ENCODE measurements at places on chromosomes 3 and 15. TPM values are rescaled to one million over a fixed set of nuclear protein-coding genes. Genes with fewer than 3 reads are reported as not detected.
A peak's percentile ranks its signal among the peaks of the same experiment; 100 is the strongest.

The RLBP1 gene
- total RNA-seq, result 1.3 TPM

The WDR93 gene
- total RNA-seq, result not detected

The LNP1 gene
- total RNA-seq, result not detected

The CMTM6 gene
- 45.2 TPM for total RNA-seq

The CRBN gene
- total RNA-seq, result 81.4 TPM

The SLC27A2 gene
- 2.9 TPM for total RNA-seq

The GLDN gene
- total RNA-seq, result 1.7 TPM

The IMPG2 gene
- 0.43 TPM for total RNA-seq

The PAQR5 gene
- not detected for total RNA-seq

The C2CD4B gene
- 30.3 TPM for total RNA-seq

The TGM5 gene
- total RNA-seq, result not detected

The PP2D1 gene
- total RNA-seq, result not detected

GRCh38 chr3:66121318-66121717, 82.6 kb upstream of the MAGI1 start:
- DNase-seq, result no peak
- no peak overlapping the region for H3K27ac ChIP-seq
- no peaks in the 10 kb centered on the region for H3K27me3 ChIP-seq
- H3K4me3 ChIP-seq, result no peak overlapping the region
- H3K4me1 ChIP-seq, result peaks cover 1% of the 10 kb centered on the region

GRCh38 chr3:10408680-10409079, 87.8 kb upstream of the SEC13 start:
- H3K4me3 ChIP-seq, result no peak overlapping the region
- H3K36me3 ChIP-seq, result no peaks in the 10 kb centered on the region
- no peaks in the 10 kb centered on the region for H3K27me3 ChIP-seq

DNA sequence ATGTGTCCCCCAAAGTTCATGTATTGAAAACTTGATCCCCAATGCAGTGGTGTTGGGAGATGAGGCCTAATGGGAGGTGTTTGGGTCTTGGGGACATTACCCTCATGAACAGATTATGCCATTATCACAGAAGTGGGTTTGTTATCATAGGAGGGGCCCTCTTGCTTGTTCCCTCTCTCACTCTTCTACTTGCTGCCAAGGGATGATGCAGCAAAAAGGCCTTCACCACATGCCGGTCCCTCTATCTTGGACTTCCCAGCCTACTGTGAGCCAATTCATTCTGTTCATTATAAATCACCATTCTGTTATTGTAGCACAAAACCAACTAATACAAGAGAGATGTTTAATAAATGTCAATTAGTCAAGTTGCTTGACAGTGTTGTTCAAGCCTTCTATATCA, 47.2 kb downstream of the FAM227B start:
- H3K27me3 ChIP-seq, result no peaks in the 10 kb centered on the region
- H3K36me3 ChIP-seq, result peaks cover 18% of the 10 kb centered on the region
- DNase-seq, result no peak
- H3K4me1 ChIP-seq, result no peaks in the 10 kb centered on the region

DNA sequence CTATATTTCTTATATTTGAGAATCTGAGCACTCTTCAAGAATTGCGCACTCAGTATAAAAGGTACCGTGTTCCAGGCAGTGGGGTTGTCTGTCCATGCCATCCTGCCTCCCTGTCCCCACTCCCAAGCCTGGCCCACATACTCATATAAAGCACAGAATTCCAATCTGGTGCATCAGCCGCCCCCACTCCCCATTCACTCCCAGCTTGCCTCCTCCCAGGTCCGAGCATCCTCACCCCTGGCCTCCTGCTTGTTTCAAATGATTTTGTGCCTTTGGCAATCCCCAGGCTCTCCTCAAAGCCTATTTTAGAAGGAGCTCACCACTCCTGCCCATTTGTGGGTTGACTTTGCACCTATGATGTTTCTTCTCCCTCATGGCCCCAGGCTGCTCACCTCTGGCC, 22.2 kb upstream of the IGF1R start:
- peaks cover 49% of the 10 kb centered on the region for H3K27me3 ChIP-seq
- DNase-seq, result no peak
- H3K36me3 ChIP-seq, result no peaks in the 10 kb centered on the region
- no peaks in the 10 kb centered on the region for H3K4me1 ChIP-seq
- H3K4me3 ChIP-seq, result no peak overlapping the region

DNA sequence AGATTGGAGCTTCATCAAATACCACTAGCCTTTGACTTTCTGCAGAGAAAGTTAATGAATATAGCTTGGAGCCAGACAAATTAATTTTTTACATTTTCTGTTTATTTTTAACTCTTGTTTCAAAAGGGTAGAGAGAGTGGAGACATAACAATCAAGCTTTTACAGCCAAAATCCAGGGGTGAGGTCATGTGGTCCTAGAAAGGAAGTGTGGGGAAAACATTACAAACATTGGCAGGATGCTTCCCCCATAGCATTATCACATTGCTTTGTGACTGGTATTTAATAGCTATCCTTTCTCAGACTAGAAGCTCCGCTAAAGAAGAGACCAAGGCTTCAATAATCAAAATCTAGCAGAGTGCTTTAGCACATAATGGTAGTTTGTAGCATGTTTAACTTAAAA, 46.4 kb upstream of the PHLDB2 start:
- no peak overlapping the region for H3K27ac ChIP-seq
- DNase-seq, result no peak
- H3K36me3 ChIP-seq, result no peaks in the 10 kb centered on the region
- no peaks in the 10 kb centered on the region for H3K27me3 ChIP-seq
- peaks cover 8% of the 10 kb centered on the region for H3K4me1 ChIP-seq

GRCh38 chr15:68651916-68652525, 73.2 kb downstream of the CORO2B start:
- H3K36me3 ChIP-seq, result no peaks in the 10 kb centered on the region
- H3K27ac ChIP-seq, result no peak overlapping the region
- no peaks in the 10 kb centered on the region for H3K27me3 ChIP-seq
- H3K4me1 ChIP-seq, result no peaks in the 10 kb centered on the region

DNA sequence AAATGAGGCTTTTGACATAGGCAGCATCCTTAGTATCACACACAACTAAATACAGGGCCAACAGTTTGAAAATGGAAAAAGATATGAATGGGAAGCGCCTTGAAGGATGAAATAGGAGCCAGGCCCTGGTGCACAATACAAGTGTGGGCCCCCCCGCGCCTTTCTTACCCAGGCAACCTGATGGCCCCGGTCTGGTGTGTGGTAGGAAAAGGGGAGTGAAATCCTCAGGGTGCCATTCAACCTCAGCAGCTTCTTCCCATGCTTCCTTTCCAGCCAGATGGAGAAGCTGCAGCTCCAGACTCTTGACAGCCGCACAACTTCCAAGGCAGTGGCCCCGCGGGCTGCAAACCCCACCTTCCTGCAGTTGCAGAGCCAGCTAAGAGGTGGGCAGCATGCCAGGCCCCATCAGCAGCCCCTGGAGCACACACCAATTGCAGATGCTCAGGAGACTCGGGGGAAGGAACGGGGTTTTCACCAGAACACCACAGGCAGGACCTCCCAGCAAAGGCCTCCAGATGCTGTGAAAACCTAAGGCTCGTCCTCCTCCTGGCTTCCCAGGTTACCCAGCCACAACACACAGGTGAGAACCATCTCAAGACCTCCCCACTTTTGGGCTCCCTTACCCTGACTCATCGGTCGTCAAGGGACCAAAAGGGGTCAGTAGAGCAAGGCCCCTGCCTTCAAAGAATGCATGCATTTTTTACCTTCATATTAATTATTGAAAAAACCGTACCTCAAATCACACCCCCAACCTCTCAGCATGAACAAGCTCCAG, 101.6 kb downstream of the CPN2 start:
- no peaks in the 10 kb centered on the region for H3K36me3 ChIP-seq
- no peak overlapping the region for H3K27ac ChIP-seq
- H3K4me3 ChIP-seq, result no peak overlapping the region
- H3K27me3 ChIP-seq, result no peaks in the 10 kb centered on the region
- DNase-seq, result peak; percentile 25
- peaks cover 14% of the 10 kb centered on the region for H3K4me1 ChIP-seq
